Omental fat pad (tissue), 4 donors: ENCODE measurements at places on chromosomes 7 and 10.

DNA sequence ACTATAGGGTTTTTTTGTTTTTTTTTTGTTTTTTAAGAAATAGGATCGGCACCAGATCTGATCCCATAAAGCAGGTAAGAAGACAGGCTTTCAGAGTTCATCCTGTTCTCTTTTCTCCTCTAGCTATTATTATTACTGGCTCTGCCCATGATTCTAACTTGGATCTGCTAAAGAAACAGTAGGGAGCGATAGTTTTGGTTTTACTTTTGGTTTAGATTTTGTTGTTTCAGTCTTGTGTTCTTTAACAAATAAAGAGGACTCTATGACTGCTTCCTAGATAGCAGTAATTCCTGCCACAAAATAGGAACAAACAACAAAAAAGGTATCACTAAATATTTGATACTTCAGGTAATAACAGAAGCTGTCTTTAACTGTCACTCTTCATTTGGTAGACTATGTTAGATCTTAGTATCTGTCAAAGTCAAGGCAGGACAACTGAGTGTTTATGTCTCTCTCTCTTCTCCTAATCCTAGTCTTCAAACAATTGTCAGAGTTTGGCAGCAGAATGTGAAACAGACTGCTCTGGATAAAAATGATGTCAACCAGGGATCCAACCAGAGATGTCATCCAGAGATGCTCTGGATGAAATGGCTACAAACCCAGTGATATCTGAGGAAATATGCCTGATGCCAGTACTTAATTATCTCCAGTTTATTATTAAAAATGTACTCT lies 99.8 kb downstream of the KMT2C start:
- no peak for DNase-seq

DNA sequence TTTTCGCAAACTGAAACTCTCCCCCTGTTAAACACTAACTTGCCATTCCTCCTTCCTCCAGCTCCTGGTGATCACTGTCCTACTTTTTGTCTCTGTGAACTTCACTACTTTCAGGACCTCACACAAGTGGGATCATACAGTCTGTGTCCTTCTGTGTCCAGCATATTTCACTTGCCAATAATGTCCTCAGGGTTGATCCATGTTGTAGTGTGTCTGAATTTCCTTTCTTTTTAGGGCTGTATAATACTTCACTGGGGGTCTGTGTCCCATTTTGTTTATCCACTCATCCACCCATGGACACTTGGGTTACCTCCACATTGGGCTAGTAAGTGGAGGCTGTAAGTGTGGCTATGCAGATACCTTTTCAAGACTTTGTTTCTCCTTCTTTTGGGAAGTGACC lies 42.7 kb upstream of the GJD4 start:
- no peak for DNase-seq

GRCh38 chr10:79003183-79004100 lies 65.3 kb upstream of the ZMIZ1 start:
- no peak for DNase-seq

DNA sequence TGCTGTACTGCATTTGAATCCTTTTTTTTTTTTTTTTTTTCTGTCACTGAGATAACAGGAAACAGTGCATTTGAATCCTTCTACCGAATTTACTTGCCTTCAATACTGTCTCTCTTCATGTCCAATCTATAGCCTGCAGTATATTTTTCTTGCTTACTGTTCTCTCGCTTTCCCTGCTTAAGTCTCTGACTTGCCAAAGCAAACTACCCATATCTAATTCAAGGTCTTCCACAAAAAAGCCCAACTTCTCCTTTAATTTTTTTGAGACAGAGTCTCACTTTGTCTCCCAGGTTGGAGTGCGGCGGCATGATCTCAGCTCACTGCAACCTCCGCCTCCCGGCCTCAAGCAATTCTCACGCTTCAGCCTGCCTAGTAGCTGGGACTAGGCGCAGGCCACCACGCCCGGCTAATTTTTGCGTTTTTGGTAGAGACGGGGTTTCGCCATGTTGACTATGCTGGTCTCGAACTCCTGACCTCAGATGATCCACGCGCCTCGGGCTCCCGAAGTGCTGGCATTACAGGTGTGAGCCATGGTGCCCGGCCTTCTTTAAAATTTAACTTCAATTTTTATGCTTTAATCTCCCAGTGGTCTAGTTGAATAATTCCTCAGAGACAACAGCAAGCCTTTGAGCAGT lies 882 bp downstream of the PDCD11 start:
- DNase-seq, result no peak

- no peak for DNase-seq
Measured at GRCh38 chr7:31957090-31957720, 113.0 kb downstream of the PDE1C start.

GRCh38 chr7:30880941-30881340 lies 30.7 kb upstream of the AQP1 start:
- no peak for DNase-seq

- DNase-seq, result no peak
Measured at GRCh38 chr7:141053626-141054025, 20.2 kb upstream of the TMEM178B start.

DNA sequence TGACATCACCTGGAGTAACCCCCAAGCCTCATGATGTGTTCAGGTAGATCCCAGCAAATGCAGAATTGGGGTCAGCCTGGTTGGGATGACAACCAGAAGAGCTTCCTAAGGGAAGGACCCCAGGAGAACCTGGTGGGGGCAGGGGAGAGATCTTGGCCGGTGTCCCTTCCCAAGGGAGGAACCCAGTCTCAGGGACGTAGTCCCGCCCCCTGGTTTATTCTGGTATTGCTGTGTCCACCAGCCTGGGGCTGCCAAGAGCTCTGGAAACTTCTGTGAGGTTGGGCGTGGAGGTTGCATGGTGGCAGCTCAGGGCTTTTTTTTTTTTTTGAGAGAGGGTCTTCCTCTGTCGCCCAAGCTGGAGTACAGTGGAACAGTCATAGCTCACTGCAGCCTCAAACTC lies 19.4 kb downstream of the GTF2IRD1 start:
- DNase-seq, result no peak

DNA sequence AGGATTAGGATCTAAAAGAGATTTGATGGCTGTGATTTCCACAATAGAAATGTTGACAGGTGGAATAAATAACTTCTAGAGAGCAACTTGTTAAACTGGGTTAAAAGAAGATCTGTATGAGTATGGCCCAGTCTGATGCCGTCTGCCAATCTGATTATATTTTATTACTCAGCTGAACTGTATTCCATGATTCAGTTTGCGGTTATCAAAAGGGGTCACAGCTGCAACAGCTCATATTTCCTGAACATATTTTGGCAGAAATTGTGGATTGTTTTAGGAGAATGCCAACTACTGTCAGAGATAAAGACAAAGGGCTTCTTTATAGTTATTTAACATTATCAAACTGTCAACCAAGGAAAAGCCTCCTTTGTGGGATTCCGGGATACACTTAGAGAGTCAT lies 244.8 kb upstream of the MINDY3 start:
- DNase-seq, result no peak

DNA sequence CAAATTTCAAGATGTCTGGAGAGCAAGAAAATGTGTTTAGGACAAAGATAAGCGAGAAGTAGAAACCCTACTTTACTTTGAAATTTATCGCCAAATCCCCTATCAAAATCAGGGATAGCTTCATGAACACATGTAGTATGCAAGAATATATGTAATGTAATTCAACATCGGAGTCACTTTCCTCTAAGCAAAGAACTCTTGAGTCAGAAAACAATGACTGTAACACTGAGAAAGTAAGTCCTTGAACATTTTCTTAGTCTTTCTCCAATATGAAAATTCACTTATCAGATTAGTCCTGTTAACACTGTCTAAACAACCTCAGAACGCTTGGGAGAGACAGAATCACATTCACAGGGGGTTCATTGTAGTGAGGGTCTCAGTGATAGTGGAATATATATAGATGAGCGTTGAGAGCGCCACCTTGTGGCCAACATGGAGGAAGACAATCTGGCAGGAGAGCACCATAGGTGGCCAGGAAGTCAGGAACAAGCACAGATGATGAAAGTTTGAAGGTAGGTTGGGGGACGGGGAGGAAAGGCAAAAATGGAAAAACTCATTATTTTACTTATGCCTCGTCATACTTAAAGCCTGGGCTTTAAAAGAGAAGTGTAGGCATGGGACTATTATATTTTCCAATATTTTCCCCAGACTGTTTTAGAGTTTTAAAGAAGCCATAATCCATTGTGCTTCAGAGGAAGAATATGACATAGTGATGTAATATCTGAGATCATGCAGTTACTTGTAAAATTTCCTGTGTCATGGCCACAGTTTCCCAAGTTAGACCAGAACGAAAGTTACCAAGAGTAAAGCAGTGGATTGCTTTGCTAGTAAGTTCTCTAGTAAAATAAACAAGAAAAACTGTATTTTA lies 115.5 kb upstream of the GNAI1 start:
- no peak for DNase-seq

GRCh38 chr7:73308074-73308664 lies 457 bp downstream of the NSUN5 start:
- no peak for DNase-seq

DNA sequence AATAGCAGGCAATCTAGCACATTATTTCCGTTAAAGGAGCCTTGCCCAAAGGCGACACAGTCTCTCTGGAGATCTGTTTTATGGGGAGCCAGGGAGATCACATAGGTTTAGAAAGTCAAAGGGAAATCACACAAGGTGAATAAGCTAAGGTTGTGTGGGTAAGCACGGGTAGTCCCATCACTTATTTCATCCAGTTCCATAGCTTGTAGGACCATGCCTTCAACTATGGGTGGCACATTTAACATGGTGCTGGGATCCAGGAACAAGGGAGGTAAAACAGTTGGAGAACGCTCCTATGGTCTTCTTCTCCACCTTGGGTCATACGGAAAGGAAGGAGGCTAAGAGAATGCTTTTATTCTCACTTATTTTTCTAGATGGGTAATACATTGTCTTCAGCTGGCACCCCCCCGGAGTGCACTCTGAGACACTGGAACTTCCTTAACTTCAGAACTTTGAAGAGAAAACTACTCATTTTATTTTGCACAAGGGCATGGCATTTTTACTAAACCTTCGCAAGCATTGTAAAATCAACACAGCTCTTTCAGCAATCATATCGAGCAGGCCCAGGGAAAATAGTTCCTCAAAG lies 435.4 kb downstream of the KIF20B start:
- DNase-seq, result no peak

DNA sequence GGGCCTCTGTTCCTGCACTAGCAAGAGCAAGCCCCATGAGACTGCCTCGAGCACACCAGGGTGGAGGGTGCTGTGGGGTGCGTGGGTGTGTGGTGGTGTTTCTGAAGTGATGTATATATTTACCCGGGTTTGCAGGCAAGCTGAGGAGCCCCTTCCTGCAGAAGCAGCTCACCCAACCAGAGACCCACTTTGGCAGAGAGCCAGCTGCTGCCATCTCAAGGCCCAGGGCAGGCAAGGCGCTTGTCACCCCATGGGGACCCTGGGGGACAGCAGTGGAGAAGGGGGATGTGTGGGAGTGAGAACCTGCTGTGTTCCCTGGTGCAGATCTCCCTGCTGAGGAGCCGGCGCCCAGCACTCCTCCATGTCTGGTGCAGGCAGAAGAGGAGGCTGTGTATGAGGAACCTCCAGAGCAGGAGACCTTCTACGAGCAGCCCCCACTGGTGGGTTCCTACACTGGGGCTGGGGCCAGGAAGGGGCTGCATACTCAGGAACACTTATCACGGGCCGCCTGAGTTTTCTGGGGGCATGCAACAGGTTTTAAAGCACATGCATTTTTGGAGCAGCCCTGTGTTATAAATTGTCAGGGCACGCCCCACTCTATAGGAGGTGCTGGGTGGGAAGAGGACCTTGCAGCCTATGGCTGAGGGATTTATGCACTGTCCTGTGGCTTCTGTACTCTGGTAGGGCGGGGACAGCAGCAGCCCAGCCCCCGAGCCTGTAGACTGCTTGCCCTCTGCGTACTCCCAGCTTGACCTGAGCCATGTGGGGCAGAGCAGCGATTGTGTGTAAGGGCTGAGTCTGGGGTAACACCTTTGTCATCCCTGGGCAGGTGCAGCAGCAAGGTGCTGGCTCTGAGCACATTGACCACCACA lies 5.9 kb downstream of the PGAM2 start:
- DNase-seq, result peak; percentile 6

DNA sequence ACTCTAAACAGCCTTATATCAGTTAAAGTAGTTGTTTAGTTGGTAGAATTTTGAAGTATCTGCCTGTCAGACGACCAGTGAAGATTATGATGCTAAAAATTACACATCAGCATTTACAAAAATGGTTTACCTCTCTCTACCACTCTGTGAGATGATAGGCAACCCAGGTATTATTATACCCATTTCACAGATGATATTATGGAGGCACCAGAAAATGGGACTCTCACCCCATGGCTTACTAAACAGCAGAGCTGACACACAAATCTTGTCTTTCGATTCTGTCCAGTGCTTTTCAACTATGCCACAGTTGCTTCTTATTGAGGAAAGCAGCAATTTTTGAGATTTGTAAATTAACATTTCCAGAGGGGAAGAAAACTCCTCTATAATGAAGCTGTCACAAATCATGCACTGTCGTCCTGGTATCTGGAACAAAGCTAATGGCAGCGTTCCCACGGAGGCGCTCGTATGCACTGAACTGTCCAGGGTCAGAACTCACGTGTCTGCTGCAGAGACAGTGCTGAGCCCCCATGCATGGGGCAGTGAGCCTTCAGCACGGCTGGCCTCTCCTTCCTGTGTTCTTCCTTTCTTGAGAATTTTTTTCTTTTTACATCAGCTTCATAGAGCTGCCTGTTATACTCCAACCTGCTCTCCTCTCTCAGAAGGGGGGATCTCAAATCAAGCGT lies 381.1 kb downstream of the SDK1 start:
- no peak for DNase-seq

DNA sequence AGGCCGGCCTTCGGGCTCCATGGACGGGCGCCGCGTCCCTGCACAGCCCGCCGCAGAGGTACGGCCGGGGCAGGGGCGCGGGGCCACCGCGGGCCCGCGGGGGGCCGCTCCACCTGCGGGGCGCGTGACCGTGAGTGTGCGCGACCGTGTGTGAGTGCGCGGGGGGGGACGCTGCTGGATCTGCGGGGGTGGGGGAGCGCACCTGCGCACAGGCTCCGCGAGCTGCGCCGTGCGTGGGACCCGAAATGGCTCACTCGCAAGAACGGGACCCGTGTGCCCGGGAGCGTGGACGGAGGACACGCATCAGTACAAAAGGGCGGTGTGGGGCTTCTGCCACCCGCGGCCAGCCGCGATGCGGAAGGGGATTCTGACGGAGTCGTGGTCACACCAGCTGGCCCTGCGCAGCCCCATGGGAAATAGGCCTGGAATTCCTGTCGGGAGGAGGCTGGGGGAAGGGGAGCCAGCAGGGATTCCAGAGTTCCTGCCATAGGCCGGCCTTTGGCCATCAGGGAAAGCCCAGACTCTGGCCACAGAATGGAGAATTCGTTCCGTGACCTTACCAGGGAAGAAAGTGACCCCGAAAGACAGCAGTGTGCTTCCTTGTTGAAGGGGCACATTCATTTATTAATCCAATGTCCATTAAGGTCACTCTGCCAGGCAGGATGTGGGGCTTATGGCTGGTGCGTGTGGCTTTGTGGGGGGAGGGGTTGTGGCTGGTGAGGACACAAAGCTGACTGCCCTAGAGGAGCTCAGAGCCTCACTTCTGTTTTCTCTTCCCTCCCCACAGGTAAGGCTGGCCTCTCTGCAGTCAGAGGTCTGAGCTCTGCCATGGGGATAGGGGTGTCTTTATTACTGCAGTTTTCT lies 494 bp downstream of the REPIN1 start:
- DNase-seq, result no peak
